ENCODE measurements at places on chromosomes 6 and 20.

DNA sequence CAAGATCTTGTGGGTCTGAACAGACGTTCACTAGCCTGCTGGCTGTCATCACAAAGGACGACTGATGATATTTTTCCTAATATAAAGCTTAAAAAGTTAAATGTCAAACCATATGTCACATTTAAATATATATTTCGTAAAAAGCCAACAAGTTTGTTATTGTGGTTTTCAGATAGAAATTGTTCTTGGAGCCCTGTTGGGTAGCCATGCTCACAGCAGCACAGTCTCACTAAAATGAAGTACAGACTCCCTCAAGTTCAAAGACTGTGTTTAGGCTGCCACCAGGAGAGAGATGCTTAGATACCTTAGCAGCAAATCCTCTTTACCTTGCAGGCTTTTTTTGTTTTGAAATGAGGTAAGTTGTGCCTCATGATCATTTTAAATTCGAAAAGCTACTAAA is 17.8 kb downstream of the EEF1E1 start:
- DNase-seq = no peak

DNA sequence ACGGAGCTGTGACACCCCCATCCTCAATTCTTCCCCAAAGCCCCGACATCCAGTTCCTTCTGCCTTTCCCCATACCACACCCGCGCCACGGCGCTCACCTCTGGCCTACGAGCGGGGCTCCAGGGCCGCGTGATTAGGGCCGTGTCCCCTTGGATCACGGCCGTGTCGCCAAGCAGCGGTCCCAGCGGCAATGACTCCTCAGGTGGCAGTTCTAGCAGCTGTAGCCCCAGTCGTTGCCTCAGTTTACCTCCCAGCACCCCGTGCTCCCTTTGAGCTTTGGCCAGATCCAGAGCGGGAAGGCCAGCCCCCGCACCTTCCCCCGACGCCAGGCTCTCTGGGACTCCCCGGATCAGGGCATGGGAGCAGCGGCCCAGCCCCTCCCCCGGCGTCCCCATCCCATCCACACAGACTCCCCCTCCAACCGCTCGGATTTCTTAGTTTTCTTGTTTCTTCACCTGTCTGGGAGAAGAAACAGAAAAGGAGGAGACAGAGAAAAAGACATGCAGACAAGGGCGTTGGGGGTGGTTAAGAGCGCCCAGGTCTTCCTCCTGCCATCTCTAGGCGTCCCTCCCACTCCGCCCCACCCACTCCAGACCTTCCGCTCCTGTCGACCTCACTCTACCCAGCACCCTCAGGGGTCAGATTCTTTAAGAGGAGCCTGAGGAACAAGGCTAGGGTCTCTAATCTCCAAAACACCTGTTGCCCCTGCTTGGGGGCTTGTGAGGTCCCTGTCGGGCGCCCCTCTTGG is at the start of gene DDAH2:
Gene DDAH2, minus strand, starts transcription at position 533 of the 748 bp plus-strand sequence. Its CDS starts 138 bp downstream, at position 395.
- DNase-seq = peak; percentile 36

DNA sequence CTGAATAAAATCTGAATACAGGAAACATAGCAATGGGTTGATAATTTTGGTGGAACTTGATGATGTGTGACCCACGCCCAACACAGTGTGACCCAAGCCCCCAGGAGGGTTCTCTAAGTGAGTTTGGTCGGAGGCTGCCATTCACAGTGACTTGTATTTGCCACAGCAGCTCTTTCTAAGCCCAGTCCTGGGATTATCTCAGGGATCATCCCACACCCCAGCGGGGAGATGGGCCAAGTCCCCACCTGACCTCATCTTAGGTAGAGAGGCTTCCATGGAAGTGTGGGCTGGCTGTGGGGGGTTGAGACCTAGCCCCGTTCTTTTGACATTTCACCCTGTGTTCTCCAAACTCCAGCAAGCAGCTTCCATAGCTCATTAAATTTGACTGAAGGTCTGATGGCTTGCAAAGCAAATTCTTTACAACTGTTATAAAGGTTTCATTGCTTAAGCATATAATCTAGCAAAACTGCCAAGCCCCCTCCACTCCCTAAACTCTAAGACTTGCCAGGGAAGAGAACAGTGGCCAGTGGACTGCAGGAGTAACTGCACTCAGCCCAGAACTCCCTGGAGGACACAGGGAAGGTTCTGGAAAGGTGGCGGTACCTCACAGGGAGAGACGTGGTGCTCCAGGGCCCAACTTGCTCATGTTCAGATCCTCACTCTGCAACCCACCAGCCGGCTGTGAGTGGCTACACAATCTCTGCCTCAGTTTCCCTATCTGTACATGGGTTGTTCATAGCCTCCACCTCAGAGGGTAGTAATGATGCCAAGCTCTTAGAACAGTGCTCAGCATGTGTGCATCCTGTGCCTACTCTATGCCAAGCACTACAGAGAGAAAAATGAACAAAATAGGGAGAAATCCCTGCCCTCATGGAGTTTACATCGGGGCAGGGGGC is 1.0 kb upstream of the PCK1 start:
- no peak for DNase-seq

GRCh38 chr6:53165293-53165692 is 16.7 kb upstream of the GCM1 start:
- no peak for DNase-seq

- no peak for DNase-seq
Measured at GRCh38 chr6:88870717-88871330, 92.6 kb downstream of the RNGTT start.

DNA sequence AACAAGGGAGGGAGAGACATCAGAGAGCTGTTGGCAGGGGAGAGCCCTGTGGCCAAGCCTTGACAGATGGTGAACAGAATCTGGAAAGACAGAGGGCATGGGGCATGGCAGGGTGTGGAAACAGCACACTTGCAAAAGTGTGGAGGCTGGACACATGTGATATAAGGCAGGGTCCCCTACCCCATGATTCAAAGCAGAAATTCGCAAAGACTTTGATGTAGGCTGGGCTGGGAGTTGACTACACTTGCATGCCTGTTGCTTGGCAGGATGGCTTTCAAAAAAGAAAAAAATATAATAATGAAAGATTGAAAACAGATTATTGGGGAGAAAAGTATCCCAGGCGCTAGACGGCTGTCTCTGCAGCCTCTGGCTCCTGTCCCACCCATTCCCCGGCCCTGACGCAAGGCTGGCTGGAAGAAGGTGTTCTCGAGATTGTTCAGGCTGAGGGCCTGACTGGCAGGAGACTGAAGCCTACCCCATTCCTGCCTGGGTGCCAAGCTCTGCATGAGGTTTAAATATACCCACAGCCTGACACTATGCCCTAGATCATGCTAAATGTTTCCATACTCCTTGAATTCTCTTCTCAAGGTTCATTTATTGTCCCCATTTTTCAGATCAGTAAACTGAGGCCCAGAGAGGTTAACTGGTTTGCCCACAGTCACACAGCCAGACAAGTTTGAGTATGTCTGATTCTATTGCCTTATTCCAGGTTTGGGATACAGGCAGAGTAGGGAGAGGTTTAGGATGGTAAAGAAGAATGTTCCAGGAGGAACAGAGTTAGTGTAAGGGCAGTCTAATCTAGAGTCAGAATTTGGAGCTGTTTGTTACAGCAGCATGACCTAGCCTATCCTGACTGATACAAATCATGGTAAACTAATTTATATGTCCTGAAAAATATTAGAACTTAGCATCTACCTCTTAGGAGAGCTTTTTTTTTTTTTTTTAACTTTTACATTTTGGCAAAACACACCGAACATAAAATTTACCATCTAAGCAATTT is 23.4 kb upstream of the CCN5 start:
- DNase-seq = no peak

GRCh38 chr6:167892835-167893815 is 66.4 kb downstream of the AFDN start:
- no peak for DNase-seq

- no peak for DNase-seq
Measured at GRCh38 chr20:25324412-25324811, 66.2 kb downstream of the ABHD12 start.

- peak; percentile 60 for DNase-seq
Measured at GRCh38 chr20:50930139-50930975, 880 bp downstream of the ADNP start.

DNA sequence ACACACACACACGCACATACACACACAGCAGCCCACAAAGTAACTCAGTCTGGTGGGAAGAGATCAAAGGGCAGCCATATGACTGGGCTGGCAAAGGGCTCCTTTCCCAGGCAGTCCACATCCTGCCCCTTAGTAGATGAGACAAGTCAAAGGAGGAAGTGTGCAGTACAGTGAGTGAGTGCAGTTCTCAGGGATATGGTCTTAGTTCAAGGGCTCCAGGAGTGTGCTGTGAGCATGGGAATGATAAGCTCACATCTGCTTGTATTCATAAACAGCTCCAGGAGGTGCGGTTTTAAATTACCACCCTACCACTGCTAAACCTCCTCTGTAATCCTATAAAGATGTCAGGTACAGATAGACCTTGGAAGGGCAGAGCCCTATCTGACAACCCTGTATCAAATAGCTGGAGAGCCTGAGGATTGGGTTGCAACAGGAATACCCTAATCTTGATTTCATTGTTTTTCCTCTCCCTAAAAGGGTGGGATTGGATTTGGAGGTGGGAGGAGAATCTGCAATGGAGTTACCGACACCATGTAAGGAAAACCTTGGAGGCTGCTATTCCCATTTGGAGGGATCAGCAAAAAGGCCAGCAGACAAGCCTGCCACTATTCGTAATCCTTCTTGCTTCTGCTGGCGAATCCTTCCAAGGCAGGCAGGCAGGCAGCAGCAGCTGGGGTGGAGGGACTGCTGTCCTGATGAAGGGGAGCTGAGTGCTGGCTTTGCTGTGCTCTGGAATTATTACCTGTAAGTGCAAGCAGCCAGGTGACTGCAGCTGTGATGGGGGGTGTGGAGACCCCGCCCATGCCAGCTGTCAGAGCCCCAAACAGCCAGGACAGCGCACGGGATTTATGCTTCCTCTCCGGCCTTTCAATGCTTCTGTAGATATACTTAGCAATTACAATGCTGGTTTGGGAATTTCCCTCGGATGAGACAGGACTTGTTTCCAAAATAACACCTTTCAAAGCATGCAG is 342.7 kb downstream of the PRL start:
- peak; percentile 68 for DNase-seq

GRCh38 chr6:158051968-158052367 is 70.3 kb downstream of the SYNJ2 start:
- no peak for DNase-seq

DNA sequence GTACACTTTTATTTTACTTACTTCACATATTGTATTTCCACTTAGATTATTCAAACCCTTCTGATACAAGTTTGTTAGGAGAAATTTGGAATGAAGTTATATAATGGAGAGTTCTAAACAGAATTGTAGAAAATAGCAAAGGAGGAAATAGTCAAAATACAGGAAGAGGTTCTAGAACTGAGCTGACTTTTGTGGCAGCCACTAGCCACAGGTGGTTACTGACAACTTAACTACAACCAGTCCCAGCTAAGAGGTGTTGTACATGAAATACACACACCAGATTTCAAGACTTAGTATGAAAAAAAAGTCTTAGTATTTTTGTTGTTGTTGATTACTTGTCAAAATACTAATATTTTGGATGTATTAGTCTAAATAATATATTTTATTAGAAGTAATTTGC is 727.4 kb upstream of the CITED2 start:
- no peak for DNase-seq

GRCh38 chr6:158382491-158382890 is 70.2 kb downstream of the TULP4 start:
- no peak for DNase-seq

- no peak for DNase-seq
Measured at GRCh38 chr20:4814696-4815252, 93.1 kb downstream of the PRND start.

- no peak for DNase-seq
Measured at GRCh38 chr20:62333820-62334595, 31.2 kb downstream of the ADRM1 start.

DNA sequence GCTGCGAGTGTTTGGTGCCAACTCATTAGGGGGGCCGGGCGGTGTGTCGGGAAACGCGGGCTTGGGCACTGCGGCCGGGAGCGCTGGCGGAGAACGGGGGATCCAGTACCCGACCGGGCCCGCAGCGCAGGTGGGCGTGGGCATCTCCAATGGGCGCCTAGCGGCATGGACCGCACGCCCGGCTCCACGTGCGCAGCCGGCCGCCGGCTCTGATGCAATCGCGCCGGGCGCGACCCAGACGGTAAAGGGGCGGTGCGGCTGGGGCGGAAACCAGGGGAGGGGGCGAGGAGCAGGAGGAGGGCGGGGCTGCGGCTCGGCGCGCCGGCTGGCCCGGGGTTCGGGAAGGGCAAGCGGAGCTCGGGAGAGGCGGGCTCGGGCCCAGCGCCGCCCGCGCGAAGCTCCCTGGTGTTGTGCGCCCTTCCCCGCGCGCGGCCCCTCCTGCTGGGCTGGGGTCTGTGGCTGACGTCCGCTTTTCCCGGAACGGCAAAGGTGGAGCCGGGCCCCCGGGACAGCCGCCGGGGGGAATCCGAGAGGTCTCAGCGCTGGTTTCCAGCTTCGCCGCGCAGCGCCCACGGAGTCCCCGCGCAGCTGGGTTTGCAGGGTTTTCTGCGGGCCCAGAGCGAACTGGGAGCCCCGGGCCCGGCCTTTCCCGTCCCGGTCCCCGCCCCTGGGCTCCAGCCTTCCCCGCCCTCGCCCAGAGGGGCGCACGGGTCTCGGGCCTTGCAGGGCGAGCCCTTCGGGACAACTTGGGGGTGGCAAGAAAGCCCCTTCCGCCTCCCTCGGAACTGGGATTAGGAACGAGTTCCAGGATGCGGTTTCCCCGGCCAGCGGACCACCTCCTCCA is 867 bp downstream of the MTHFD1L start:
- DNase-seq = peak; percentile 93

DNA sequence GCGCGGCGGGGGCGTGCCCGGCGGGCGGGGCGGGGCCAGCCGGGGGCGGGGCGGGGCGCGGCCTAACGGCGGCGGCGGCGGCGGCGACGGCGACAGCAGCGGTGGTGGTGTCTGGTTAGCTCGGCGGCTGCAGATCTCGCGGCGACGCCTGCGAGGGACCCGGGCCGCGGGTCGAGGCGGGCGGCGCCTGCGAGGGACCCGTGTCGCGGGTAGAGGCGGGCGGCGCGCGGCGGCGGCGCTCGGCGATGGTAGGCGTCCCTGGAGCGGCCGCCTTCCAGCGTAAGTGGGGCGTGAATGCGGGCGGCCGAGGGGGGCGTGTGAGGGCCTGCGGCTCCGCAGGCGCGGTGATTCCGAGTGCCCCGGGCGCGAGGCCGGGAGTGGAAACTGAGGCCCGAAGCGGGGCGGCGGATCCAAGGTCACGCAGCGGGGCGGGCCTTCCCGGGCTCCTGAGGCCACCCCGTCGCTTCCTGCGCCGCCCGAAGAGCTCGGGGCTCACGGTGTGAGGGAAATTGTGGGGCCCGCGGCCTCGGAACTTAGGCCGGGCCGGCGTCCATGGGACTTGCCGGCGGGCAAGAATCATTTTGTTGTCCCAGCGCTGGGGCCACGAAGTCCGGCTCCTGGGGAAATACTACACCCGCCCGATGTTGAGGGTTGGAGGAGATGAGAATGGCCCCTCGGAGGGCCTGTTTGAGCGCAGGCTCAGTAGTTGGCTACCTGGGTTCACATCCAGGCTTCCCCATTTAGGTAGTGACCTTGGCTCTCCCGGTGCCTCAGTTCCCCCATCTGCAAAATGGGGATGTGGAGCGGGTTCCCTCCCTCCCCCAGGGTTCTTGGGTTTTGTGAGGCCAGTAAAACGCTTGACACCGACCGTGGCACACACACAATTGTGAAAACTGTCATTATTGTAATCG is at the start of gene CBFA2T2:
Gene CBFA2T2, plus strand, starts transcription at position 74 of the 911 bp plus-strand sequence. Its CDS starts 172 bp downstream, at position 246.
- DNase-seq = peak; percentile 89

GRCh38 chr20:47231382-47232039 is 125.0 kb downstream of the ZMYND8 start:
- no peak for DNase-seq

All from right kidney (tissue), 9 donors.